Choroid plexus epithelial cell (primary cell): ENCODE measurements at places on chromosomes 16 and 17.

DNA sequence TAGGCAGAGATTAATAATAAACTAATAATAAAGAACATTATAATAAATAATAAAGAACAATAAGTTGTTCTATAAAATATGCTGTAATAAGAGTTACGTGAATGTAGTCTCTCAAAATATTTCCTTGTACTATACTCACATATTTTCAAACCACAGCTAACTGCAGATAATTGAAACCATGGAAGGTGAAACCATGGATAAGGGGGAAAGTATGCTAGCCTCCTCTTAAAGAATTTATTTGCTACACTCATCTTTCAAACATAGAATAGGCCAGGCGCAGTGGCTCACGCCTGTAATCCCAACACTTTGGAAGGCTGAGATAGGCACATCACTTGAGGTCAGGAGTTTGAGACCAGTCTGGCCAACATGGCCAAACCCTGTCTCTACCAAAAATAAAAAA, 18.5 kb downstream of the CYTH1 start:
- peak; percentile 36 for DNase-seq

DNA sequence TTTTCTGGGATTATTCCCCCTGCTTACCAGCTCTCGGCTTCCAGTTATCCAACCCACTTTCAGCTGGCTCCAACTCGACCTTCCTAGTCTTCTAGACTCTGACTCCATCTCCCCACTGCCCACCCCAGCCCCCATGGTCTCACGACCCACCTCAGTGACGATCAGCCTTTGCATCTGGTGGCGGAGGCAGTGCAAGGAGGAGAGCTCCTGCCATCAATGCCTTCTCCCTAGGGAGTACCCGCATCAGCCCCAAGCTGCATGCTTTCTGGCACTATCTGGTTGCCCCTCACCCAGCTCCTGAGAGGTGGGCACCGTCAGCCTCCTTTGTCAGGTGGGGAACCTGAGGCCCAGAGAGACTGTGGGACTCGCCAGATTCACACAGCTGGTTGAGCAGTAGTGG, 72.6 kb upstream of the RPL38 start:
- DNase-seq, result no peak

- DNase-seq, result peak; percentile 53
Measured at GRCh38 chr17:46053911-46054534, 55.0 kb downstream of the STH start.

- DNase-seq, result peak; percentile 94
Measured at GRCh38 chr16:58661199-58661830, 23.3 kb downstream of the SLC38A7 start.

- no peak for DNase-seq
Measured at GRCh38 chr17:55926276-55926990, 175.6 kb downstream of the PCTP start.

- DNase-seq, result no peak
Measured at GRCh38 chr16:58292886-58293285, 1.9 kb downstream of the PRSS54 start.

DNA sequence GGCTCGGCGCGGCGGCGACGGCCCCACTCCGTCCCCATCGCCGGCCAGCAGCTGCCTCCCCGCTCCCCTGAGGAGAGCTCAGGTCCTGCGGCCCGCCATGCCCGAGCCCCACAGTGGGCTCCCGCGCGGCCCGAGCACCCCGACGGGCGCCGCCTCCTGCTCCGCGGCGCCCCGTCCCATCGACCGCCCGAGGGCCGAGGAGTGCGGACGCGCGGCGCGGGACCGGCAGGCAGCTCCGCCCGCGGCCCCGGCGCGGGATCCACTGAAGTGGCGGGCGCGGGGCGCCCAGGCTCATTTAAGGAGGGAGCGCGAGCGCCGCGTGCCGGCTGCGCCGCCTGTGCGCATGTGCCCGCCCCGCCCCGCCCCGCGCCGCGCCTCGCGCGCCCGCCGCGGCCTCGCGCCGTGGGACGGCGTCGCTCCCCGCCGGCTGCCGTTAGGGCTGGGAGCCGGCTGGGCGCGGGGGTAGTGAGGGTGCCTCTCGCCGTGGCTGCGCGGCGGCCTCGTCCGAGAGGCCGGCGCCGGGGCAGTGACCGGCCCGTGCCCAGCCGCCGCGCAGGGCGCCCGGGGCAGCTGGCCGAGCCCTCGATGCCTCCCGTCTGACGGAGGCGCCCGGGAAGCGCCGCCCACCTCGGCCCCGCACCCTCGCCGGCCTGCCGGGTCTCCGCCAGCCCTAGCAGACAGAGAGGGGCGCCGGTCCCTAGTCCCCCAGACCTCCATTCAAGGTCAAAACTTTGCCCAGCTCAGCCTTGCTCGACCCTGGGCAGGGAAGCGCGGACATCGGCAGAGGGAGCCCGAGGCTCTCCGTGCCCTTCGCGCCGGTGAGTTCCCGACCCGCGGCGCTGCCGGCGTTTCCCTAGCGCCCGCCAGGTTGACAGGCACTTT, at the start of gene NETO2:
NETO2 (minus strand) TSS at position 269 of the 882 bp plus-strand sequence. CDS start 333 bp downstream, outside the sequence.
- peak; percentile 58 for DNase-seq

- DNase-seq, result no peak
Measured at GRCh38 chr16:51691109-51691508, 540.0 kb upstream of the SALL1 start.

DNA sequence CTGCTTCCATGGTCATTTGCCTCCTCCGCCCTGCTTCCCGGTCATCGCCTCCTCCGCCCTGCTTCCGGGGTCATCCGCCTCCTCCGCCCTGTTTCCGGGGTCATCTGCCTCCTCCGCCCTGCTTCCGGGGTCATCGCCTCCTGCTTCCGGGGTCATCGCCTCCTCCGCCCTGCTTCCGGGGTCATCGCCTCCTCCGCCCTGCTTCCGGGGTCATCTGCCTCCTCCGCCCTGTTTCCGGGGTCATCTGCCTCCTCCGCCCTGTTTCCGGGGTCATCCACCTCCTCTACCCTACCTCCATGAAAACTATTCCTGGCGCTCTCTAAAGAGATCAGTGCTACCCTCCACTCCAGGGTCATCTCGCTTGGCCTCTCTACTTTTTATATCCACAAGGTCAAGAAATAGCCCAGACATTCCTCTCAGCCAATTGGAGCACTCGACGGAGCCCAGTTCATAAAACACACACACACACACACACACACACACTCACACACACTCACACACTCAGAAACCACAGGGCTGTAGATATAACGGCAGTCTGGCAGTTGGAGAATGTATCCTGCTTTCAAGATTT, 44.8 kb downstream of the TRARG1 start:
- no peak for DNase-seq
